ENCODE measurements at places on chromosomes 11 and 22. TPM values are rescaled to one million over a fixed set of nuclear protein-coding genes. Genes with fewer than 3 reads are reported as not detected.
A peak's percentile ranks its signal among the peaks of the same experiment; 100 is the strongest.

DNA sequence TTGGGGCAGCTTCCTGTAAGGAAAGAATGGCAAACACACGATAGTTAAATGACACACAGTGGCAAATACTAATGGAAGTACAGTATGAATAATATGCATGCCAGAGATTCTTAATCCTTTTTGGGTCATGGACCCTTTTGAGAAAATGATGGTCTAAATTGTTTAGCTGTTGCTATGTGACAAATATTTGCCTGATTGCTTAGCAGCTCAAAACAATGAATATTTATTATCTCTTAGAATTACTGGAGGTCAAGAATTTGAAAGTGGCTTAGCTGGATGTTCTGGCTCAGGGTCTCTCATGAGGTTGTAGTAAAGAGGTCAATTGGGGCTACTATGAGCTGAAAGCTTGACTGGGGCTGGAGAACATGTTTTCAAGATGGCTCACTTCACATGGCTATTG is 69.7 kb downstream of the FANCF start:
- no peak for DNase-seq

DNA sequence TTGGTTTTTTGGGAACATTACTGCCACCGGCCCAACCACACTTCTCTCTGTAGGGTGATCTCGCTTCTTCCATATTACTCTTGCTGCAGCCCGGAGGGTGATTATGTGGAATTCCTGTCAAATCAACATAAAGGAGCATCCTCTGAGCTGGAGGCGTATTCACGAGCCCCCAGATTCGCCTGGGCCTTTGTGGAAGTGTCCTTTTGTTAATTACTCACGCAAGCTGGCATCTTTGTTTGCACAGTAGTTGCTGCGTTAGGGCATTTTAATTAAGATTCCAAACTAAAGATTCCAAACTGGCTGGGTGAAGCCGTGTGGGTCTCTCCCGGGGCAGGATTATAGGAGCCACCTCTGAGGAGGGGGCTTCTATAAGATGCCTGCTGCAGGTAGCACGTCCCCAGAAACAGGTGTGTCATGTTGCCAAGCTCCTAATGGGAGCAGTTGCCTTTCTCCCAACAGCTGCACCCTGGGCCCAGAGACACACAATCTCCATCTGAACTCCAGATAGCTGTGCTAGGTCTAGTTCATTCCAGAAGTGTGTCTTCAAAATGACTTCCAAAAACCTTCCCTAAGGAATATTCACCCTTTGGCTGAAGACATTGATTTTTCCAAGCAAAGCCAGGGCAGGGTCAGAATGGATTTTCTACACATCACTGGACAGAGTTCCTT is 40.9 kb downstream of the SHISAL1 start:
- DNase-seq = no peak

- DNase-seq = no peak
Measured at GRCh38 chr11:94638902-94639373, 71.8 kb downstream of the PIWIL4 start.

DNA sequence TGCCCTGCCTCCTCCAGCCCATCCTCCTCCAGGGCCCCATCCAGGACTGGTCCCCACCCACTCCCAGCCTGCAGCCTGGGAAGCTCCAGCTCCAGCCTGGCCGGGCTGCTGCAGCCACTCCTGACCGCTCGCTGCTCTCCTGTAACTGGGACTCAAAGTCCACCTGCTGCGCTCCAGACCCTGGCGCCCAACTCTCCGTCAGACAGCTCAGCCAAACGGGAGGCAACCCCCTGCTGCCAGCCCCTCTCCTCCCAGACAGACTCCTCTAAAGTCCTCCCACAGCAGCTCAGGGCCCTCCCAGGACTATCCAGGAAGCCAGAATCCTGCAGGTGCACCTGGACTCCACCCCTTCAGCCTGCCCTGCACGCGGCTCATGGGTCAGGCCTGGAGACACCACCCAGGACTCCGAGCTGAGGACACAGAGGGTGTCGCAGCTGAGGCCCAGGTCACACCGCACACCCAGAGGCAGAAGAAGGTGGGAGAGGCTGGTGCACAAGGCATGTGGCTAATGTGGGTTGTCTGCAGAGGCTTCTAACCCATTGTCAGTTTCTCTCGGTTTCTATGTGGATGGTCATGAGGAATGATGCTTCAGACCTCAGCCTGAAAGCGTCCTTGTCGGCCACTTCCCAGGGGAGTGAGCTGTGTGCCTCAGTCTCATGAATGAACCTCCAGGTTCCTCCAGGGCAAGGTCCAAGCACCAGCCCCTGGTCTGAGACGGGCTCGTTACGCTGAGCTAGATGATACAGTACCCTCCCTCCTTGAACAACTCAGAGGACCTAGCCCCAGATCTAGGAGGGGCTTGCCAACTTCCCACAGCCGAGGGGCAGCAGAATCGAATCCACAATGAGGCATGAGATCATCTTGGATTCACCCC is 1514.8 kb downstream of the TBC1D22A start:
- DNase-seq = no peak

- no peak for DNase-seq
Measured at GRCh38 chr11:117305145-117305544, 10.9 kb downstream of the BACE1 start.

DNA sequence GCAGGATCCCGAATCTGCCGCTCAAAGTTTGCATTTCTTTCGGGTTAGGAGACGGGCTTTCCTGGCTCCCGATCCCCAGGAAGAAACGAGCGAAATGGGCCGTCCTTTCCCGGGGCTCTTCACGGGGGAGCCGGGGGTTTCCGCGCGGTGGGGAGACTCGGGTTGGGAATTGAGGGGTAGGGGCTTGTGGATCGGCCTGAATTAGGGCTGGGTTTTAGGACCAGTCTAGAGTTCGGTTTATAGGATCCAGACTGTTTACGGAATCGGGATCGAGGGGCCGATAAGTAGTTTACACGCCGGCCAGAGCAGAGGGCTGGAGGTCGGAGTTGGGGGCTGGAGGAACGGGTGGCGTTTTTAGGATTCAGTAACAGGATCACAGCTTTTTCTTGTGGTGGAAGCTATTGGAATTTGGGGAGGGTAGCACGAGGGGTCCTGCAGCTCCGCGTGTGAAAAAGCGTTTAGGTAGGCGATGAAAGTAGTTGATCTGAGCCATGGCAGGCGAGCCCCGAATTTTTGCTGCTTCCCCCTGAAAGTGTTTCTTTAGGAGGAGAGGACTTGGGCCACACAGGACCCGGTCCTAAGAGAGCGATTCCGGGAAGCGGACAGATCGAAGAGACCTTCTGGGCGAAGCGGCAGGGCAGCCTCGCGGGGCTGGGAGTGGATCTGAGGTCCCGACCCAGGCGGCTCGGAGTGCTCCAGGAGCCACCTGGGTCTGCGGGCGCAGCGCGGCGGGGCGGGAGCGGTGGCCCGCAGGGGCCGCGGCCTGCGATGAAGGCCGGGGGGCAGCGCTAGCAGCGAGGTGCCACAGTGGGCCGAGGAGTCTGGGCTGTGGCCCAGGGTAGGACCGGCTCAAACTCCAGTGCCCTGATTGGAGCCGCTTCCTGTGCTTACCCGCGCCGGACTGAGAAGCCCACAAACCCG is 1.6 kb downstream of the PKNOX2 start:
- DNase-seq = no peak

DNA sequence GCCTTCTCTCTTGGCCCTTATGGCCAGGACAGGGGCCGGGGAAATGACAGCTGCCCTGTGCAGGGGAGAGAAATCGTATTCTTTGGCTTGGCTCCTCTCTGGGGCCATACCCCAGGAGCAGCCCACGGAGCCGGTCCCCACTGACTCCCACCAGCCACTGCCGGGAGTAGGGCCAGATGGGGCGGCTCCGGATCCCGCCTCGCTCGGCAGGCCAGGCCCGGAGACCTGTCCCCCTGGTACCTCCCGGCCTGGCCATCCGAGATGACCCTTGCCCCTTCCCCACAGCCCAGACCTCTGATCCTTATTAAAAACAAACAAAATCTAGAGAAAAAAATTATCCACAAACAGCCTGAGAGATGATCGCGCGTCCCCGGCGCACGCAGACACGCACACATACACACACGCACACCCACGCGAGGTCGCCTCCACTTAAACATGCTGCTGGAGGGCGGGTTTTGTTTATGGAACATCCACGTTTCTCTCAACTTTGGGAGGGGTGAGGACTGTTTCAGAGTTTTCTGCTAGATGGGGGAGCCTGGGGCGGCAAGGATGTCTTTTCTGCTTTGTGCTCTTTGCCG is 59.1 kb downstream of the IGLL1 start:
- DNase-seq = no peak

DNA sequence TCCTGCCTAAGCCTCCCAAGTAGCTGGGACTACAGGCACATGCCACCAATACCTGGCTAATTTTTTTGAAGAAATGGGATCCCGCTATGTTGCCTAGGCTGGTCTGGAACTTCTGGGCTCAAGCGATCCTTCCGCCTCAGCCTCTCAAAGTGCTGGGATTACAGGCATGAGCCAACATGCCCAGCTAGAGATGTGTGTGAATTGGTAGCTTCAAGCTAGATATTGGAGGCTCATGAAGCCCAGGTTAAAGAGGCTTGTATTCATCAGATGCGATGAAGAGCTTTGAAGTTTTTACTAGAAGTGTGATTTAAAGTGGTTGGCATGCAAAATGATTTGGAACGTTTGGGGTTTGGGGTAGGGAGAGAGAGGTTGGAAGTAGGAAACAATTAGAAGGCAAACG is 19.6 kb downstream of the NF2 start:
- no peak for DNase-seq

DNA sequence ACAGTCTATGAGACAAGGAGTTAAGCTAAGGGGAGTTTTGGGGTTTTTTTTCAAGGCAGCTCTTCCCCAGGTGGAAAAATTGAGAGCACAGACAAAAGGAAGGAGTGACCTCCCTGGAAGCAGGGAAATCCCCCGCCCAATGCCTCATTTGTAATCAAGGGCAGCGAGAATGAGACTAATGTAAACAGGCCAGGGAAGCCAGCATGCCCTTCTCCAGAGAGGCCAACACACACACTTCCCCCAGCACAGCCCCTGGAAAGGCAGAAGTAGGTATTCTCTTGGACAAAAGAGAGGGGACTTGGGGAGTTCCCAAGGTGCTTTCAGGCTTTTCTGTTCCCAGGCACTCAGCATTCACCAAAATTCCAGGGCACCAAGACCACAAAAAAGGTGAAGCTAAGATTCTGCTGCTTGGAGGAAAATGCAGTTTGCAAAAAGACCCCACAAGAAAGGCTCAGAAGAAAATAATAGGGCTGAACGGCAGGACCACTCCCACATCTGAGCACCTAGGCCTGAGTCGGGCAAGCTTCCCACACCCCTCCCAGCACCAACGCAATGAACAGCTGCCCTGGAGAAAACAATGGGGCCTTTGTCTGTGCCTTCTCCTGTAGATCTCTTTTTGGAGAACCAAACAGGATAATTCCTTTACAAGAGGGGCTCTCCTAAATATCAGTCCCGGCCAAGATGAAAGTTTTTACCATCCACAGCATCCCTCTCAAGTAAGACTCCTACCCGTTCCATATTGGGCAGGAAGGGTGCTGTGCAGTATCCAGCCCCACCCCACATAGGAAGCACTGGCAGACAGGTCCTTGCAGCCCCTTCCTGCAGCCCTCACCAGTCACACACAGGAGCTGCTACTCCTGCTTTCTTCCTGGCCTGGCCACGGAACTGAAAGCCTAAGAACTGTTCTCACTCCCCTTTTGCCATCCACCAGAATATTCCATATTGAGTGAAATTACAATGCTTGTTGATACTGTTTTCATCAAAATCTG is 70.7 kb upstream of the AKIP1 start:
- peak; percentile 67 for DNase-seq

GRCh38 chr11:104404231-104405175 is 240.6 kb upstream of the PDGFD start:
- peak; percentile 1 for DNase-seq

- no peak for DNase-seq
Measured at GRCh38 chr11:102813484-102813883, 15.5 kb upstream of the MMP1 start.

DNA sequence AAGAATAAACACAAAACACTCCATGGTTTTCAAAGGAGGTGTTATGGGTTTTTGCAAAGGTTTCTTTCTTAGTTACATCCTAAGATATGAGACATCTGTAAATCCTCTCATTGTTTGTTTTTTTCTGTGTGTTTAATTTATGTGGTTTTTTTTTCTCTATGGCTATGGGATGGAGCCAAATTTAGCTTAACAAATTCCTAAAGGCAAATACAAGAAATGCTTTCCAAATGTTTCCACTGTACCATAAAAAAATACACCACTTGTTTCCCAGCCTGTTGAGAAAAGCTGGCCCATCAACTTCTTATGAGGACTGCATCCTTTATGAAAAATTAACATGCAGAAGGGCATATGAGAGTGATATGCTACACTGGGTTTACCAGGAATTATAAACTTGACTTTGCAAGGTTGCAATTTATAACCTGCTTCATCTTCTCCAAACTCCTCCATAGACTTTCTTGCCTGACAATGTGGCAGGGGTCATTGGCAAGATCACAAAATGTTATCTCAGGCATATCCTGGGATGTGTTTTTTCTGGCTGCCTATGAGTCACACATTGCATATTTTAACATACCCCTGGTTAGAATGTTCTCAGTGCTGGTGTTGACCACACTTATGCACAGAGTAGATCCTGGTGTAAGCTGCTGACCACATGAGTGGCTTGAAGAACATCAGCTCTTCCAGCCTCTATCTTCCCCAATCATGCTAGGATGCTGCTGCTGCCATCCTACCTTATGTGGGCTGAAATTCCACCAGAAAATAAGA is 137.6 kb upstream of the TTC12 start:
- no peak for DNase-seq

DNA sequence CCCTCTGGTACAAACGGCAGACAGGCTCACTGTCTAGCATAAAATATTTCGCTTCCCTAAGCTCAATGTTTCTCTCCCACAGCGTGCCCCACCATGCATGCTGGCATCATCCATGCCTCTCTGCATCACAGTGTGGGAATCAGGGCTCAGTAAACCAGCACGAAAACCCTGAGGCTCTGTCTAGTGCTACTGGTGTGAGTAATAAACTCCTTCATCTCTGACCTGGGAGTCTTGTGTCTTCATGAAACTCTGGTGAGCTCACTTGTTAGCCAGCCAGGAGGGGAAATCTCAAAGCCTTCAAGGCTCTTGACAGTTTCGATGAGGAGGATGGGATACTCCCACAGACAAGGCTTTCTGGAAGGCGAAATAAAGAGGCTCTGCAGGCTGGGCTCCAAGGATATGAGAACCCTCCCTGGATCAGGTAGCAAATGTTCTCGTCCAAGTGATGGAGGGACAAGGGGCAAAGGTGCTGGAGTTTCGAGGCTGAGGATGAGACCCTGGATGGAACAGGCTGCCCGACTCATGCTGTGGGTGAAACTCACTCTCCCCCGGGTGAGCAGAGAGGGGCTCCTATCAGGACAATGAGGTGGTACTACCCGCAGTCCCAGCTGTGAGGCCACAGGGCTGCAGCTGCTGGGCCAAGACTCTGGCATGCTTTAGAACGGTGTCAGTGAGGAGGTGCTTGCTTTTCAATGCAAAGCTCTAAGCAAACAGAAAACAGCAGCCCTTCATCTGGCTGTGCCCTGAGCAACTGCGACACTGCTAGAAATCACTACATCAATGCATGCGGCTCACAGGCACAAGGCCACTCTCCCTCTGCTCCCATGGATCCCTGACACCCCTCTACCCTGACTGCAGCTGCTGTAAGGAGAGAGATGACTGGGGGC is 69.3 kb downstream of the SHANK2 start:
- DNase-seq = no peak

MUC5AC gene
- total RNA-seq = 145 TPM

OR8A1 gene
- not detected for total RNA-seq

OR4A16 gene
- not detected for total RNA-seq

GTSE1 gene
- 48.0 TPM for total RNA-seq
